ENCODE measurements at places on chromosomes 6 and 20.

DNA sequence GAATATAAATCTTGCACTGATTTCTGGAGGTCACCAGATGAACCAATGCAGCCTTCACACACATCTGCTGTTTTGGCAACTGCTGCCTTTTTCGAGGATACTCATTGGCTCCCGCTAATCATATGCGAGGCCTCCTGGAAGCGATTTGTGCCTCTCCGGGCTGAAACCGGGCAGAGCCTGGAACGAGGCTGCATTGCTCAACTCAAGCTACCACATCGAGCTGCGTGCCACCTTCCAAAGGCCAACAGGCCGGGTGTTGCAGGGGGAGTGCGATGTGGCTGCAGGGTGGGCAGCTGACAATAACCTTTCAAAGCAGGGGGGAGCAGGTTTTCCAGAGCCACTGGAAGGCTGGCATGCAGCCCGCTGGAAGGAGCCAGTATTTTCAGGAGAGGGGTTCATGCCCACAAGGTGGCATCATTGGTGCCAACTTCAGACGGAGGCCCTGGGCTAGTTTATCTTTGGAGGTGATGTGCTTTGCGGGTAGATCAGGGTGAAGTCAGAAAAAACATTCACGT, 122.6 kb upstream of the IFNGR1 start:
- peak; percentile 26 for DNase-seq

DNA sequence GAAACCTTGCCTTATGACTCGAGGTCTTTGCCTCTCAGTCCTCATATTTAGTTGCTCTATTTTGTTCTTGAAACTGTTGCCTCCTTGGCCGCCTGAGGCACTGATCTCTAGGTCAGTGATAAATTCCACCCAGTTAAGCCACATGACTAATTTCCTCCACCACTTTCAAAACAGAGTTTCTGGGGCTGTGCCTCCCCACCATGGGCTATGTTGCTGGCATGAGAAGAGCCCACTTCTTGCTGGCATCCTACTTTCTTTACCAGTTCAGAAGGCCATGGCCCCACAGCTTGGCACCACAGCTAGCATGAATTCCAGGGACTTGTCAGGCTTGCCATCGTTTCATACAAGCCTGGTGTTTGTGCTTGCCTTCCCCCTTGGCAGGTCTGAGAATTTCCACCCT, 361.4 kb upstream of the JAG1 start:
- no peak for DNase-seq

GRCh38 chr6:21039926-21040325, 505.7 kb downstream of the CDKAL1 start:
- no peak for DNase-seq

DNA sequence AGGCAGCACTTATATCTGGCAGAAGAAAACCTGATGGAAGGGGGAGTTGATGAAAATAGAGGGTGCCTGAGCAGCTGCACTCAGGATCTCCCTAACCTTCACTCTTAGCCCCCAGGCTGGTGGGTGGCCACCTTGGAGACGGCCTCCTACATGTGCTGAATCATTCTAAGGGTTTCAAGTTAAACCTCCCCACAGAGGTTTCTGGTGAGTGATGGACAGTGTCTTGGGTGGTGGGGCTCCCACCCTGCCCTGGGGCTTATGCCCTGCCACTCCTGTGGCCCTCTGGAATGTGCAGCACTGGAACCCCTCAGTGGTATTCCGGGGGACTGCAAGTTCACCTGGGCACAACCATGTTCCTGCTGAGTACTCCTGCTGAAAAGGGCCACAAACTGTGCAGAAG, 357.2 kb downstream of the CD83 start:
- DNase-seq, result no peak

- no peak for DNase-seq
Observed at GRCh38 chr20:41379551-41379950, 12.9 kb upstream of the EMILIN3 start.

DNA sequence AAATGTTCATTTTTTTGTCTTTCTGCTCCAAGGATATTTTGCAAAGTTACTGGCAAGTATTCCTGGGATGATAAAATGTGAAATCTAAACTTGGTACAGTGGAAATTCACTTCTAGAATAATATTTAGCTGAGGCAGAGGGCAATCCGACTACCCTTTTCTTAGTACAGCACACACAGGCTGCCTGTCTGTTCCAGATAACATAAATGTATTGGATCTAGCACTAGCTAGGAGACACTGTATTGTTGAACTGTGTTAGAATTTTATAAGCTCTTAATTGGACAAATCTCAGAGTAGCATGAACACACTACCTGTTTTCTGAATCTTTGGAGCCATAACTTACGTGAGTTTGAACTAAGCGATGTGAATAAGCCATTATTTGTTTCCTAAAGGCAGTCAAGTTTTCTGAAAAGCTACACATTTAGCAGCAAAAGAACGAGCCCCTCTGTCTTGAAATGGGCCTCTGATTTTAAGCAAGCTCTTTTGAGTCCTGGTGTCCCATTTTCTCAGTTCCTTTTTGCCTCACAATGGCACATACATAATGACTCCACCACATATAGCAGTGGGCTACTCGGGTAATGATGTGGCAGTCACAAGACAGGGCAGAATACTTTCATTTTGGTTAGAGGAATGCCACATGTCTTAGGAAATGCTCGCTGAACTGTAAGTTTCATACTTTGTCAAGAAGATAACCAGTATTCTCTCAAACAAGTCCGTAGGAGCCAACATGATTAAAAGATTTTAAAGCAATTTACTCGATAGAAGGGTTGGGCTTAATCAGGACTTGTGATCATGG, 116.5 kb upstream of the ESR1 start:
- DNase-seq, result no peak

DNA sequence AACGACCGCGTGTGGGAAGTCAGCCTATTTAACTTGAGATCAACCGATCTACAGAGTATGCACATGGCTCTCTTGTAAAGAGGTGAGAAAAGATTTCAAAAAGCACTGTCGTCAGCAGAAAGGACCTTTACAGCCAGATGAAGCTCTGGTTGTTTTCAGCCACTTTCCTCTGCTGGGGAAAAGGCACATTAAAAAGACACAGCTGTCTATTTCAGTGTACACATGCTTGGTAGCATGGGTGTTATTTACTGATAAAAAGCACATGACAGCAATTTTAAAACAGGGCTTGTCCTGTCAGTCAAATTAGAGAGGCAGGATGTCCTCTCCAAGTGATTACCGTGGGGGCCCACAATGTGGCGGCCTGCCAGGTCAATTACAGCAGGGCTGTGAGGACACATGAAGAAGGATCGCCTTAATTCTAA, 188.9 kb downstream of the PRKN start:
- DNase-seq, result no peak

- DNase-seq, result no peak
Observed at GRCh38 chr6:52696418-52696817, 25.5 kb downstream of the TMEM14A start.

DNA sequence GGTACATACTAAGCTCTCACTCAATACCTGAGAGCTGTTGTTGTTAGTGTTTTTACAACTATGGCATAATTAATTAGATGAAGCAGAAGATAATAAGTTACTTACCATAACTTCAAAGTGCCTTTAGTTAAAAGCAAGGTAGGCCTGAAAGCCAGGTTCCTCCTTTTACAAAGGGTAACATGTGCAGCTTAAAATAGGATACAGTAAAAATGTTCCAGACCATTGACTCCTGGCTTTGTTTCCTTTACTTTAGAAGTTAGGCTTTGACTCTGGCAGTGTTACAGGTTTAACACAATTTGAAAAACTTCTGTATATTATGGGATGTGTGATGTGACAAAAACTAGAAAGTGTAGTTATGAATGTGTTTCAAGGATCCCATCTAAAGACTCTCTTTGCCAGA, 522.5 kb downstream of the EPM2A start:
- no peak for DNase-seq

DNA sequence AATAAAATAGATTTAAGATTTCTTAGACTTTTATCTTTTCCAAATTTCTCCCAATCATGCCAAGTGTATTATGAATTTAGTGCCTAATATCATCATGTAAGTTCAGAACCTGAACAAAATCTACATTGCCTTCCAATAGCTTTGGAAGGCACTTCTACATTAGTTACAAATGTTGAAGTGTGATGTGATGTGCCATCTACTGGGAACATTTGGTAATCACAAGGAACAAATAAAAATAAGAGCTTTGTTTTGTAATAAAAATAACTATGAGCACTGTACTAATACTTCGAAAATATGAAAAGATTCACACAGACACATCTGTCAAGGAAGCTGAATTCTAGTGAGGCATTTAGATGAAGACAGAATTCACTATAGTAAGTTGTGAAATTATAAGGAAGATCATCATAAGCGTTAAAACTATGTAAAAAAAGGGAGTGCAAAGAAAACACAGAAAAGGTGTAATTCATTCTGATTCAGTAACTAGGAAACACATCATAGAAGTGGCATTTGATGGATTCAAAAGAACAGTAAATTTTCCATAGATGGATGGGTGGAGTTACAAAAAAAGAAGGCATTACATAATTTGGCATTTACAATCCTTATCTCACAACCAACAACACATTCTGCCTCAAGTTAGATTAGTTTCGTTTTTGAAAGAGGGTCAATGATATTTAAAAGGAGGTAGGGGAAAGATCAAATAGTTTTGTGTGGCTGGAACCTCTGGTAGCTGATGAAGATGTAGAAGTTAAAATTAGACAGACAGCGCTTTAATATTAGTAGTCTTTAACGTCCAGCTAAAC, 161.0 kb downstream of the ASCC3 start:
- DNase-seq, result no peak

- no peak for DNase-seq
Observed at GRCh38 chr20:58227391-58228102, 906 bp downstream of the ANKRD60 start.

All from activated CD4-positive, alpha-beta T cell treated with anti-CD3 and anti-CD28 coated beads for 24 hours (primary cell).